Uterus (tissue), 4 donors: ENCODE measurements at places on chromosomes 7 and 10.
A peak's percentile ranks its signal among the peaks of the same experiment; 100 is the strongest.

- H3K36me3 ChIP-seq = no peaks in the 10 kb centered on the region
- no peak overlapping the region for H3K4me3 ChIP-seq
- no peaks in the 10 kb centered on the region for H3K27me3 ChIP-seq
Measured at GRCh38 chr7:28112012-28112411, 68.6 kb downstream of the JAZF1 start.

DNA sequence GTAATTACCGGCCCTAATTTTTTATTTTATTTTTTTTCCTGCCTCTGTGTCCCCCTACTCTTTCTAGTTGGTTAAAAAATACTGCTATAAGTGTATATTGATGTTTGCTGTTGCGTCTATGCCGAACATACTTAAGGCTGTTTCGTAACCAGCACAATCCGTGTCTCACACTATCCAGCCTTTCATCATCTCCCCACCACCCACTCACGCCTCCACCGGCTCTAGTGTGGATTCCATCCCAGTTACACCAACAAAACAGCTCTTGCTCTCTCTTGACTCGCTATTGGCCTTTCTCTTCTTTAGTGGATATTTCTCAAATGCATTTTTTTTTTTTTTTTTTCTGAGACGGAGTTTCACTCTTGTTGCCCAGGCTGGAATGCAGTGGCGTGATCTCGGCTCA lies 70.1 kb upstream of the CAMK1D start:
- no peaks in the 10 kb centered on the region for H3K36me3 ChIP-seq
- H3K27me3 ChIP-seq = no peaks in the 10 kb centered on the region
- DNase-seq = no peak

GRCh38 chr10:28552775-28553174 lies 19.9 kb downstream of the WAC start:
- no peak for DNase-seq
- no peaks in the 10 kb centered on the region for H3K36me3 ChIP-seq
- no peak overlapping the region for H3K4me3 ChIP-seq
- no peak overlapping the region for H3K27ac ChIP-seq

DNA sequence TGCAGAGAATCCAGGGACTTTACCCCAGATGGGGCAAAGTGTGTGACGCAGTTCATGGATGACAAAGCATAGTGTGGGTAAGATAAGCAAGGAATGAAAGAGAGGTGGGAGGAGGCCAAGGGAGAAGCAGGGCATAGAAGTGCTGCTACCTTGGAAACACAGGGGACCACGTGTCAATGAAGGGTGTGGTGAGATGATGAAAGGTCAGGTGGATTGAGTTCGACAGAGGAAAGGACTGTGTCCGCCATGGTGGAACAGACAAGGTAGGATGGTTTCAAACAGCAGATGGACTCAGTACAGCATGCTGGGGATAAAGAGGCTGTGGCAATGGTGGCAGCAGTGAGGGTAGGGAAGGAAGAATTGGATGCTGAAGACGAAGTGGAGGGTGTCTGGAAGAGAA lies 32.7 kb downstream of the MEST start:
- H3K27ac ChIP-seq = no peak overlapping the region
- H3K4me3 ChIP-seq = no peak overlapping the region
- H3K36me3 ChIP-seq = no peaks in the 10 kb centered on the region

DNA sequence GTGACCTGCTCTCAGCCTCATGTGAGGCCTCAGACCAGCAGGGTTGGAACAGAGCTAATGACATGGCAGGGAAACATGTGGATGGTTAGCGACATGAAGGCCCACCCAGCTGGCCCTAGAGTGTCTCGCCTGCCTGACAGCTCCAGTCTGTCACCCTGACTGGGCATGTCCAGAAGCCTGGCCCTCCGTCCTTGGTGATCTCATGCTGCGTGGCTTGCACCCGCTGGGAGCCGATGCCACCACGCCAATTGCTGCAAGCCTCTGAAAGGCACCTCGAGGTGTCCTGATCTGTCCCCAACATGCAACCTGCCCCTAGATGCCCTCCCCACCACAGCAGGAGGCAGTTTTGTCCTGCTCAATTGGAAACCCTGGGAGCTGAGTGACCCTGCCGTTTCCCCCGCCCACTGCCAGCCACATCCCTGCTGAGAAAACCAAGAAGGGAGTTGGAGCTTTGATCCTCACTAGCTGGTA lies 27.8 kb upstream of the RET start:
- H3K4me1 ChIP-seq = no peaks in the 10 kb centered on the region
- no peaks in the 10 kb centered on the region for H3K36me3 ChIP-seq
- H3K27me3 ChIP-seq = no peaks in the 10 kb centered on the region
- DNase-seq = peak; percentile 10
- no peak overlapping the region for H3K4me3 ChIP-seq

GRCh38 chr10:59242057-59242456 lies 65.6 kb downstream of the PHYHIPL start:
- H3K27ac ChIP-seq = no peak overlapping the region
- H3K4me3 ChIP-seq = no peak overlapping the region
- no peaks in the 10 kb centered on the region for H3K4me1 ChIP-seq
- no peaks in the 10 kb centered on the region for H3K27me3 ChIP-seq

GRCh38 chr7:7710469-7710868 lies 7.9 kb downstream of the RPA3 start:
- H3K27ac ChIP-seq = no peak overlapping the region
- H3K27me3 ChIP-seq = no peaks in the 10 kb centered on the region
- no peak overlapping the region for H3K4me3 ChIP-seq
- no peak for DNase-seq
- no peaks in the 10 kb centered on the region for H3K36me3 ChIP-seq

DNA sequence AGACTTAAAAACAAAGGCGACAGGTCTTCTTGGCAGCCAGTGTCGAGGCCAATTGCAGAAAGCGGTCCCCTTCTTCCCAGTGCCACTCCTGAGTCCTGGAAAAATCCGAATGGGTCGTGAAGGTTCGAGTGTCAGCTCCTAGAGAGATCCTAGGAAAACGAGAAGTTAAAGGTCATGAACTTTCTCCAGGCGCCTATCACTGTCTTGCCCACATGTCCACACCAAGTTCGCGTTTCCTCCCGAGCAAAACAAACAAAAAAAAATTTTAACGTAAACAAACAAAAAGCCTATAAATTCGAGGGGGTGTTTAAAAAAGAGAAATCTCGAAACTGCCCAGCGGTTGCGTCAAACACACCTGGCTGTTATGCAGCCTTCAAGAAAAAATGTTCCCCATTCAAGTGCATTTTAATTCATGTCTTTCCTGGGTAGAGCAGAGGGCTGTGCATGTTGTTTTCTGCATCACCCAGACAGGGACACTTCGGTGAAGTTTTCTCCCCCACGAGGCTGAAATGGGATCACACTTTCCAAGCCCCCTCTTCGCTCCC lies 1.5 kb downstream of the ARHGAP21 start:
- no peaks in the 10 kb centered on the region for H3K36me3 ChIP-seq
- peak overlapping the region; percentile 97 for H3K27ac ChIP-seq
- no peak for DNase-seq
- peak overlapping the region; percentile 82 for H3K4me3 ChIP-seq
- no peaks in the 10 kb centered on the region for H3K4me1 ChIP-seq
- H3K27me3 ChIP-seq = no peaks in the 10 kb centered on the region

GRCh38 chr7:74462707-74463100 lies 9.0 kb downstream of the GTF2IRD1 start:
- no peaks in the 10 kb centered on the region for H3K36me3 ChIP-seq
- no peaks in the 10 kb centered on the region for H3K4me1 ChIP-seq
- no peak overlapping the region for H3K27ac ChIP-seq
- no peak overlapping the region for H3K4me3 ChIP-seq
- H3K27me3 ChIP-seq = no peaks in the 10 kb centered on the region

GRCh38 chr10:115772606-115773005 lies 500.4 kb downstream of the GFRA1 start:
- no peaks in the 10 kb centered on the region for H3K27me3 ChIP-seq
- H3K27ac ChIP-seq = no peak overlapping the region
- DNase-seq = no peak
- H3K36me3 ChIP-seq = no peaks in the 10 kb centered on the region
- H3K4me3 ChIP-seq = no peak overlapping the region

GRCh38 chr7:2526659-2527504 lies 7.3 kb downstream of the LFNG start:
- no peak overlapping the region for H3K27ac ChIP-seq
- H3K36me3 ChIP-seq = no peaks in the 10 kb centered on the region
- no peaks in the 10 kb centered on the region for H3K27me3 ChIP-seq
- DNase-seq = no peak

GRCh38 chr7:30276203-30276900 lies 8.0 kb upstream of the ZNRF2 start:
- DNase-seq = peak; percentile 35
- H3K36me3 ChIP-seq = no peaks in the 10 kb centered on the region
- no peak overlapping the region for H3K4me3 ChIP-seq
- H3K4me1 ChIP-seq = no peaks in the 10 kb centered on the region
- no peaks in the 10 kb centered on the region for H3K27me3 ChIP-seq
- no peak overlapping the region for H3K27ac ChIP-seq

- H3K27me3 ChIP-seq = no peaks in the 10 kb centered on the region
- DNase-seq = no peak
- H3K36me3 ChIP-seq = no peaks in the 10 kb centered on the region
- no peak overlapping the region for H3K27ac ChIP-seq
Measured at GRCh38 chr10:131908151-131908550, 7.3 kb downstream of the PPP2R2D start.

- H3K27me3 ChIP-seq = no peaks in the 10 kb centered on the region
- no peak overlapping the region for H3K4me3 ChIP-seq
- H3K27ac ChIP-seq = no peak overlapping the region
- no peak for DNase-seq
Measured at GRCh38 chr10:83849150-83849549, 290.2 kb upstream of the GHITM start.

DNA sequence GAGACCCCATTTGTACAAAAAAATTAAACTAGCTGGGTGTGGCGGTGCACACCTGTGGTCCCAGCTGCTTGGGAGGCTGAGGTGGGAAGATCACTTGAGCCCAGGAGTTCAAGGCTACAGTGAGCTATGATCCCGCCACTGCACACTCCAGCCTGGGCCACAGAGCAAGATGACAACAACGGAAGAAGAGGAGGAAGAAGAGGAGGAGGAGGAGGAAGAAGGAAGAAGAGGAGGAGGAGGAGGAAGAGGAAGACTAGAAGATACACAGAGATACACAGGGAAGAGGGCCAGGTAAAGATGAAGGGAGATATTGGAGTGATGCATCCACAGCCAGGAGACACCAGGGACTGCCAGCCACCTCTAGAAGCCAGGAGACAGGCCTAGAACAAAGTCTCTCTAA lies 75.7 kb upstream of the PTER start:
- H3K27me3 ChIP-seq = no peaks in the 10 kb centered on the region
- no peak for DNase-seq

DNA sequence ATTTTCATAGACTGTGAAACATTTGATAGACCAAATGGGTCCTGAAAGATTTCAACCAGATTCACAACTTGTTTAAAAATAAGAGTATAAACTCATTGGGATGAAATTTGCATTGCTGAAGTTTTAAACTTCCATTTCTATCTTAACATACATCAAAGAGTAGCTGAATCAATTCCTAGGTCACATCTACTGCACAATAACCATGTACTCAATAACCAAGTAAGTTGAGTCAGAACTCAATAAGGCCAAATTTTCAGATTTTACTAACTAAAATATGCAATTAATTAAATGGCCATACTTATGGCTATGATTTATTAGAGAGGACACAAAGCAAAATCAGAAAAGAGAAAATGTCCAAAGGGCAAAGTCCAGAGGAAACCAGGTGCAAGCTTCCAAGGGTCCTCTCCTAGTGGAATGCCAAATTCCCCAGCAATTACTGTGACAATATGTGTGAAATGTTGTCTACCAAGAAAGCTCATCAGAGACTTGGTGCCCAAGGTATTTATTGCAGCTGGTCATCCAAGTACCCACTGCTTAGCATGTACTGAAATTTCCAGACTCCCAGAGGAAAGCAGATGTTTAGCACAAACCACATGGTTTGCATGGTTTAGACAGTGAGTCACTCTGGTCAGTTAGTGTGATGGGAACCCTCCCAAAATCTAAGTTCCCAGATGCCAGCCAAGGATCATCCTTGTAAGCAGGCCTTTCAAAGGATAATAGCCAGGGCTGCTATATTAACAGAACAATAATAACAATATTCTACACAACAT lies 238.9 kb downstream of the IPMK start:
- no peaks in the 10 kb centered on the region for H3K4me1 ChIP-seq
- no peak overlapping the region for H3K27ac ChIP-seq
- no peak overlapping the region for H3K4me3 ChIP-seq
- DNase-seq = no peak
- H3K36me3 ChIP-seq = no peaks in the 10 kb centered on the region
- H3K27me3 ChIP-seq = no peaks in the 10 kb centered on the region

DNA sequence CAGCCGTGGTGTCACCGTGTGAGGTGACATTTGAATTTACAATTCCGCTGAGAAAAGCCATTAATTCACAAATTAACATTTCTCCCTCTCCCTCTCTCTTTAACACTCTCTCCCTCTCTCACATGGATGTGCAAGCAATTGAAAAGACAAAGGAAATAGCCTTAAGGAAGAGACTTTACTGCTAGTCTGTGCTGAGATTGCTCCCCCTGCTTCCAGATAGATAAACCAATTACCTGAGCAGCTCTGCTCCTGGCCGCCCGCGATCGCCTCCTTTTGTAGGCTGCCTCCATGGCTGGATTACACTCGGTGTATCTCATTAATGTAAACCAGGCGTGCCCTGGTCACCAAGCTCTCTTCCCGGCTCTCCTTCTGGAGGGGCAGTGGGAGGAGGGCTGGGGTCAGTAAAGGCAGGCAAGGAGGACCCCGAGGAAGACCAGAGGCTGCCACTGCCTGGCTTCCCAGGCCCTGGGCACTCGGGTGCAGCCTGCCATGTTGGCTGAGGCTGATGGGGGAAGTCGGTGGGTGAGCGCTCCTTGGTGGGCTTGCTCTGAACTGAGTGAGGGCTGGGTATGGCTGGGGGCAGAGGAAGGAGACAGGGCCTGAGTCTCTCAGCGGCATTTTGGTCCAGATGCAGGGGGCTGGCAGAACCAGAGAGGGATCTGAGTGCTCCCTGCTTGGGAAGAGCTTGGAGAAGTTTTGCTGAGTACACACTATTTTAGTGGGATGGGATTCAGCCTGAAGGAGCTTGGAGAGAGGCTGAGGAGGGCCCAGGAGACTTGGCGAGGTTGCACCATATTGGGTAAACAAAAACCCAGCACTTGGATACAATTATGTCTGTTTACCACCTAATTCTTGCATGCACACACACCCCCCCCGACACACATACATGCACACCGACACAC lies 42.9 kb downstream of the PAX2 start:
- H3K27ac ChIP-seq = no peak overlapping the region
- no peaks in the 10 kb centered on the region for H3K36me3 ChIP-seq
- H3K4me1 ChIP-seq = no peaks in the 10 kb centered on the region
- no peak overlapping the region for H3K4me3 ChIP-seq
- DNase-seq = no peak
- no peaks in the 10 kb centered on the region for H3K27me3 ChIP-seq

DNA sequence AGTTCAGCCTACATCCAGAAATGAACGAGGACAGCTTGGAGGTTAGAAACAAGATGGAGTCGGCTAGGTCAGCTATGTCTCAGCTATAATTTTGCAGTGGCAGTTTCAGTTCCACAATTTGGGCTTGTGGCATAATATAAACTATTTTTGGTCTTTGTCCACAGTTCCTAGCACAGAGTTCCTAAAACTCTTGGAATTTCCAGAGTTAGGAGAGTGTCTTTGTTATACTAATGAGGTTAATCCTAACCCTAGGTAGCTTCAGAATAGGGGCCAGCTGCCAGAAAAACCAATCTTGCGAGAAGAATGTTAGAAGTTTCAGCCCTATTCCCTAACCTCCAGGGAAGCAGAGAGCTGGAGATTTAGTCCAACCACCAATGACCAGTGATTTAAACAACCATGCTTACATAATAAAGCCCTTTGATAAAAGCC lies 131.9 kb downstream of the AKR1D1 start:
- no peaks in the 10 kb centered on the region for H3K4me1 ChIP-seq
- no peaks in the 10 kb centered on the region for H3K27me3 ChIP-seq

- no peaks in the 10 kb centered on the region for H3K4me1 ChIP-seq
- no peak overlapping the region for H3K27ac ChIP-seq
- no peak overlapping the region for H3K4me3 ChIP-seq
- no peaks in the 10 kb centered on the region for H3K27me3 ChIP-seq
- H3K36me3 ChIP-seq = no peaks in the 10 kb centered on the region
Measured at GRCh38 chr7:97064972-97065587, 40.4 kb upstream of the DLX5 start.
